ENCODE measurements at places on chromosomes 13 and 19.

DNA sequence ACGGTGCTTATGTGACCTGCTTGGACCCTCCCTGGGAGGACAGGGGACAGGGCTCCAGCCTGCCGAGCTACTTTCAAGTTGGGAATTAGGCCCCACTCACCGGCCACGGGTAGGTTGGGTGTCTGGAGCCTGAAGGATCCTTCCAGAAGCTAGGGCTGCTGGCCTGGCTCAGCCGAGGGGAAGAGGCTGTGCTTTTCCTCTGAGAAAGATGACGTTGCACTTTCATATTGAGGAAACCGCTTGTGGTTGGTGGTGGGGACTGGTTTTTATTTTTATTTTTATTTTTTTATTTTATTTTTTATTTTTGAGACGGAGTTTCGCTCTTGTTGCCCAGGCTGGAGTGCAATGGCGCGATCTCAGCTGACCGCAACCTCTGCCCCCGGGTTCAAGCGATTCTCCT is at the start of gene TMEM150B:
TSS of gene TMEM150B (minus strand) at position 170 of the 400 bp plus-strand sequence. CDS start 4,305 bp downstream, outside the sequence.
- no peak for DNase-seq

DNA sequence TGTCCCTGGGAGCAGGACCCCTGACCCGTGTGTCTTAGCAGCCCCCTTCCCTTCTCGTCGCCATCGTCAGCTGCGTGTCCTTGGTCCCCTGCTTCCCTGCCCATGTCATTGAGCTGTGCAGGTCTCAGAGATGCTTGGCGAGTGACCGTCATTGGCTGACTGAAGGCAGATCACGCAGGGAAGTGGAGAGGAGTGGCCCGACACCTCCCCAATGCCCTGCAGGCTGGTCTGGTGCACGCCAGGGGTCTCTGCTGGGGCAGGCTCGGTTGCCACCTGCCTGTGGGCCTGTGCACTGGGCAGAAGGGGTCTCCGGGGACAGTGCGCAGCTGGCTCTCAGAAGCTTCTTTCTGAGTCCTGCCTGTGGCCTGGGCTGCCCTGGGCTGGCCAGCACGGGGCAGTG is 6.2 kb downstream of the GNA11 start:
- no peak for DNase-seq

DNA sequence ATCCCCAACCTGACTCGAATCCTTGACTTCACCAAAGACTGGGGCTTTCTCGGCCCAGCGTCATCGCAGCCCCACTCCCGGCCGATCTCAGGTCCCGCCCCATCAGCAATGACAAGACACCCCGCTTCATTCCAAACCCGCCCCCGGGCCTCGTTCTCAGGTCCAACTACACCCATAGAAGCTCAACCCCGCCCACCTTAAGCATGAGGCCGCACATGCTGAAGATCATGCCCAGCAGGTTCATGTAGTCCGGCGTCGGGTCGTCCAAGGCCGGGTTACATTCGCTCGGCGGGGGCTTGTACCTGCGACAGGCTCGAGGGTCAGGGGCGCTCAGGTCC is 2.3 kb downstream of the WDR83 start:
- peak; percentile 30 for DNase-seq

DNA sequence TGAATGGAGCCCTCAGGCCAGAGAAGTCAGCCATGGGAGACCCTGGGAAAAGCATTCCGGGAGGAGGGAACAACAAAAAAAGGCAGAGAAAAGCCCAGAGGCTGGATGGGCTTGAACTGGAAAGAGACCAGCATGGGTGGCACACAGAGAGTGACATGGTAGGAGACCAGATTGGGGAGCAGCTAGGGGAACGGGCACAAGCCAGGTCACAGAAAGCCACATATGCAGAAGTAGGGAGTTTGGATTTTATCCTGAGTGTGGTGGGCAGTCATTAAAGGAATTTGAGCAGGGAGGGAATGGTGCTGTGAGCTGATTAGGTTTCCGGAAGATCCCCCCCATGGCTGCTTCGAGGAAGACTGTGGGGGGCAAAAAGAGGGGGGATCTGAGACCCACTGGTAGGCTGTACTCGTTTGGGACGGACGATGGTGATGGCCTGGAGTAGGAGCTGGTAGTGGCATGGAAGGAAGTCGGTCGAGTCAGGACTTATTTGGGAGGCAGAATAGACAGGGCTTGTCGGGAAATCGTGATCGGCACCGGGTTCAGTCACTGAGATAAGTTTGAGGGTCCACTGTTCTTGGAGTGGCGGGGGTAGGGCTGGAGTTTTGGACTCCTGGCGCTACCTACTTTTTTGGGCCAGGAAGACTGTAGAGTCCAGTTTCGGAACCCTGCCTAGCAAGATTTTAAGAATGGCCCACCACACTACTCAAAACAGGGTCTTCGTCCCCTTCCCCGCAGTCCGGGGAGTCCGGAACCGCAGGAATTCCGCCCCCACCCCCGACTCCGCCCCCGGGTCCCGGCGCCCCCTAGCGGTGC is 949 bp downstream of the SERTAD1 start:
- DNase-seq, result no peak

DNA sequence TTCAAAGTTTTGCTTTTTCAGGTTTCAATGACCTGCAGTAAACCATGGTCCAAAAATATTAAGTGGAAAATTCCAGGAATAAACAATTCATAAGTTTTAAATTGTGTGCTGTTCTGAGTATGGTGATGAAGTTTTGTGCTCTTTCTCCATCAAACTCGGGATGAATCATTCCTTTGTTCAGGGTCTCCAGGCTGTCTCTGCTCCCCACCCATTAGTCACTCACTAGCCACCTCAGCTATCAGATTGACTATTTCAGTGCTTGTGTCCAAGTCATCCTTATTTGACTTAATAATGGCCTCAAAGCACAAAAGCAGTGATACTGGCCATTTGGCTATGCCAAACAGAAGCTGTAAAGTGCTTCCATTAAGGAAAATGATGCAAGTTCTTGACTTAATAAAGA is 1140.4 kb downstream of the EFNB2 start:
- DNase-seq, result no peak

GRCh38 chr19:30155381-30156200 is 213.6 kb downstream of the URI1 start:
- no peak for DNase-seq

GRCh38 chr19:33005440-33005839 is 33.4 kb downstream of the FAAP24 start:
- no peak for DNase-seq

DNA sequence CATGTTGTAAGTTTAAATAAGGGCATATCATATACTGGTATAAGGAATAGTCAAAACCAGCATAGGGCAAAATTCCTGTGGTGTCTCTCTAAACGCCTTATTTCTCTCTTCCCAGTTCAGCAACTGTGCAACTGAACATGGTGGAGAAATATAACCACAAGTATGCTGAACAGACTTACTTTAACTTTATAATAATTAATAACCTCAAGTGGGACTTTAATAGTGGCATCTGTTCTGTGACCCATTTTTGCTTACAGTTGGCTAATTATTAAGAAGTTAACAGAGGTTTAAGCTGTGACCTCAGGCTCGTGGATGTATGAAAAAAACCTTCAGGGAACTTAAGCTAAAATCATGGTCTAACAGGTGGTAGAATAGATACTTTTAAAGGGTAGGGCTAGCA is 54.3 kb downstream of the MICU2 start:
- DNase-seq, result no peak

DNA sequence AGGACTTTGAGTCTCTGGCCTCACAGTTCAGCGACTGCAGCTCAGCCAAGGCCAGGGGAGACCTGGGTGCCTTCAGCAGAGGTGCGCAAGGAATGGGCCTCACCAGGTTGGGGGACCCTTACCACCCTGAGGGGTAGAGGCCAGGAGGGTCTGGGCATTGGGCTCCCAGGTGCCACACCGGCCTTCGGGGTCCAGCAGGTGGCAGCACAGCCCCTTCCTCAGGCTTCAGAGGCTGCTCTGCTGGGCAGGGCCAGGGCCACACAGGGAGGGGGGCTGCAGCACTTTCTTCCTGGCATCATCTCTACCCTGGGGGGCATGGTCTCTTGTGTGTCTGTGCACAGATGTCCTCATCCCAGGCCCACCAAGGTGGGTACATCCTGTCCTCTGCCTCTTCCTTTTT is 12.9 kb downstream of the PIN1 start:
- DNase-seq, result no peak

DNA sequence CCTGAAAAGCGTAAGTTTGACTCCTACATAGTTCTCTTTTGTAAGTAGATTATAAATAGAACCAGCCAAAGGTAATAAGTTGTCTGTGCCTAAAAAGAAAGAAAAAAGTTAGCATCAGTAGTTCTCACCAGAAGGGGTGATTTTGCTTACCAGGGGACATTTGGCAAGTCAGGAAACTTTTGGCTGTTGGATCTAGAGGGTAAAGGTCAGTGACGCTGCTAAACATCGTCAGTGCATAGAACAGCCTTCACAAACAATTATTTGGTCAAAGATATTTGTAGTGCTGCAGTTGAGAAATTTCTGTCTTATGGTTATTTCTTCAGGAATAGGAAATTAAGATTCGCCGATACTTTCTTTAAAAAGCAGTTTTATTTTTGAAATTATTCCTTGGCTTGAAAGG is 2.0 kb downstream of the USPL1 start:
- DNase-seq, result no peak

DNA sequence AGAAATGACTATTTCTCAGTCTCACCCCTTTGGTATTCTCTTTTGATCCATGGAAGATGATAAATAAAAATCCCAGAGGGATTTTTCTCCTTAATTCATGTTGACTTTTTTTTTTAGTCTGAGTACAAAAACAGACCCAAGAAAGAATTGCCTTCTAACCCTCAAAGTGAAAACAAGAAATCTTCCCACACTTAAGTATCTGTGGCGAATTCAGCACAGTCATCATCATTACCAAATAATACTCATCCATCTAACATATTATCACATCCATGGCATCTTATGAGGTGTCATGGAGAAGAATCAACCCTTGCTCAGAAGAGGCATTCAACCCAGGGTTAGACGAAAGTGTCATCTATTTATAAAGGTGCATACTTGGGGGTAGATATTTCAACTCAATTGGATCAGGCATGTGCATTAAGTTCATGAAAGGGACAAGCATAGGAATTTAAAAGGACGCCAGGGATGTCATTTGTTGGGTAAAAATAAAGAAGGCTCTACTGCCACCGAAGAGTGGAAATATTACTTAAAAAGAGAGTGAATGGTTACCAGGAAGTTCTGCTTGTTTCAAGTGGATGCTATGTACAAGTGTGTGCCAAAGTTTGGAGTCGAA is 101.9 kb downstream of the FLT1 start:
- DNase-seq, result no peak

DNA sequence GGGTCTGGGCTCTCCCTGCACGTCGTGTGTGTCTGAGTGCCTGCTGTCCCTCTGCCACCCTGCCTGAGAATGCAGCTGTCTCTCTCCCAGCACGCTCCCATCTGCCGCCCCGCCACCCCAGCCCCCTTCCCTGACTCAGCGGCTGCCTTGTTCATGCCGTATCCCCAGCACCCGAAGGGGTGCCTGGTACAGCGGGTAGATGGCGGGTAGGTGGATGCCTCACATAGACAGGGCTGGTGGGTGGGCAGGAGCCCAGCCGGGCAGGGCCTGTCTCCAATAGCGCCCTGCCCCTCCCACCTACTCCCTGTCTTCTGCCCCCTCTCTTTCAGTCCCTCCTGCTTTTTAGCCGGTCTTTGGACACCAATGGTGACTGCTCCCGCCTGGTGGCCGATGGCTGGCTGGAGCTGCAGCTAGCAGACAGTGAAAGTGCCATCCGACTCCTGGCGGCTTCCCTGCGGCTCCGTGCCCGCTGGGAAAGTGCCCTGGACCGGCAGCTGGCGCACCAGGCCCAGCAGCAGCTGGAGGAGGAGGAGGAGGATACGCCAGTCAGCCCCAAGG is 30.3 kb downstream of the DHX34 start:
- DNase-seq, result no peak

GRCh38 chr13:77800219-77800618 is 102.7 kb downstream of the SLAIN1 start:
- DNase-seq, result no peak

DNA sequence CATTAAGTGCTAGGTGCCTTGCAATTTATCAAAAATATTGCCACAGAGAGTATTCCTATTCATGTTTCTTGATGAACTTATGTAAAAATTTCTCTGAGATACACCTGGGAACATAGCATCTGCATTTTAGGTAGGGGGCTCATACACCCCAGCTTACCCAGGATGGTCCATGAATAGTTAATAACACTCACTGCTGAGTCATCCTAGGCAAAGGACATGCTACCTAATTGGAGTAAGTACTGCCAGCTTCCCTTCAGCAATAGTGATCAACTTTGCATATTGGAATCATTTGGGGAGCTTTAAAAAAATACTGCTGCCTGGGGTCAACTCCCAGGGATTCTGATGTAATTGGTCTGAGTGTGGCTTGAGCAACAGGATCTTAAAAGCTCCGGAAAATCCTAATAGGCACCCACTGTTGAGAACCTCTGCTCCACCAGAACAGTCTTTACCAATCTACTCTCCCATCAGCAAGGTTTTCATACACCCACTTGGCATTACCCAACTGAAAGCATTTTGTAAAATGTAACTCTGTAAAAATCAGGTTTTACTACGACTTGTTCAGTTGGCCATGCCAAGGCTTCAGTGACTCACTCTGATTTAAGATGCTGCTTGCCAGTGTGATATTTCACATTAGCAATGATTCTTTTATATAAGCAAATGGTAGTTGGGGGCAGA is 67.2 kb upstream of the FNDC3A start:
- no peak for DNase-seq

GRCh38 chr19:33221638-33222037 is 4.0 kb downstream of the SLC7A10 start:
- DNase-seq, result no peak

DNA sequence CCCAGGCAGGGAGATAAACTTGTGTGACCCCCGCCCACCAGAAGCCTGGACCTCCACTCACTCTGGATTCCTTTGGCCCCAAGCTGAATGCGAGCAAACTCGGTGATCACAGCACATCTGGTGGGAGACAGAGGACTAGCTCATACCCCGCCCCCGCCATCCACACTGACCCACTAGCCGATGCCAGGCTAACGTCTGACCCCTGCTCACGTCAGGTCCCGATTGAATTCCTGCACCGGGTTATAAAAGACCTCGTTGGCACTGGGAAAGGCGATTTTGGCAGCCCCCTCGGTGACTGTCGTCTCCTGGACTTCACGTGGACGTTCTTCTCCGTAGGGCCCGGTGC is 631 bp downstream of the TRMT1 start:
- no peak for DNase-seq

Measured in stimulated activated CD8-positive, alpha-beta memory T cell treated with anti-CD3 and anti-CD28 coated beads, Interleukin-7, amount 100 ng/mL, for 1 hour (primary cell).